ENCODE measurements at places on chromosomes 16 and 17.

GRCh38 chr16:927406-927805 is 43.4 kb downstream of the LMF1 start:
- no peak for DNase-seq

DNA sequence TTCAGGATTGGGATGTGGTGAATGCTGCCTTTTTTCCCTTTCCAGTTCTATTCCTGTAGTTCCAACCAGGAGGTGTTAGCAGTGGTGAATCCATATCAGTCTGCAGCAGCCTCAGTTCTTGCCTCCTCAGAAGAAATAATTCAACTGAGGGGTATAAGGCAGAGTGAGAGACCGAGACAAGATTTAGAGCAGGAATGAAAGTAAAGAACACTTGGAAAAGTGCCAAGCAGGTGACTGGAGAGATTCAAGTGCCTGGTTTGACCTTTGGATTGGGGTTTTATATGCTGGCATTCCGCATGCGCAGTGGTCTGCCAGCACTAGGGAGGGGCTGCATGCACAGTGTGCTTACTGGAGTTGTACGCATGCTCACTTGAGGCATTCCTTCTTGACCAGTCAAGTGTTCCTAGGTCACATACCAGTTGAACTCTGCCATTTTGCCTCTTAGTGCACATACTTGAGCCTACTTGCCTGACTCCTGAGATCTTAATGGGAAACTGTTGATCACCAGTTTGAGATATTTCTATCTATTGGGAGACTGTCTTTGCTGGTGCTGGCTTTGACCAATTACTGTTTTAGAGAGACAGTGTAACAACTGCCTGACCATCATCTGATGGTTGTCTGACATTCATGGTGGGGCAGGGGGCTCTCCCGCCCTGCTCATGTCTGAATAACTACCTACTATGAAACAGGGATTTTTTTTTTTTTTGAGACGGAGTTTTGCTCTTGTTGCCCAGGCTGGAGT is 680 bp upstream of the CCL15 start:
- DNase-seq: no peak

DNA sequence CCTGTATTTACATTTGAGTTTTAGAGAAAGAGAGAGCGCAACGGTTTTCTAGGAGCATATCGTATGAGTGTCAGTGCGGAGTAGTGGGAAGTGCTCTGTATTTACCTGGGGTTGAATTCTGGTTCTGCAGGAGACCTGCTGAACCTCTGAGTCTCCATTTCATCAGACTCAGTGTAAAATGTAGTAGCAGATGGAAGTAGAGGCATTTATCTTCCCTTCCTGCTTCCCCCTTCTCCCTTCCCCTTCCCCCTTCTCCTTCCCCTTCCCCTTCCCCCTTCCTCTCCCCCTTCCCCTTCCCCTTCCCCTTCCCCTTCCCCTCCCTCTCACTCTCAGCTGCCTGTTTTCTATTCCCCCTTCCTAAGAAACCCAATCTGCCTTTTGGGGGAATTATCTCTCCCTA is 426.9 kb downstream of the NPIPA7 start:
- DNase-seq: no peak

DNA sequence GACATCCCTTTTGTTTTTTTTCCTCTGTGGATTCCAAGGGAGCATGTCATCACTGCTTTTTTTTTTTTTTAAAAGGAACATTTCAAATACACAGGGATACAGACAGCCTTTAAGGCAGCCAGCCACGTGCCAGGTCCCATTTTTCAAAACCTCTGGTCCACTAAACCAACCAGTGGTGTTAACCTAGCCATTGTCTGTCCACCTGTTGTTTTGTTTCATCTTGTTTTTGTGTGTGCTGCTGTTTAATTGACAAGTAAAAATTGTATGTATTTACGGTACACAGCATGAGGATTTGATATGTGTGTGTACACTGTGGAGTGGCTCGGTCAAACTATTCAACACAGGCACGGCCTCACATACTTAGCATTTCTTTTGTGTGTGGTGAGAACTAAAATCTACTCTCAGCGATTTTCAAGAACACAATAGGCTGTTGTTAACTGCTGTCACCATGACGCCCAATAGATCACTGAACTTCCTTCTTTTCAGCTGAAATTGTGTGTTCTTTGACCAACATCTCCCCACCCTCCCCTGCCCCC is 19.2 kb downstream of the TMEM114 start:
- DNase-seq: peak; percentile 18

DNA sequence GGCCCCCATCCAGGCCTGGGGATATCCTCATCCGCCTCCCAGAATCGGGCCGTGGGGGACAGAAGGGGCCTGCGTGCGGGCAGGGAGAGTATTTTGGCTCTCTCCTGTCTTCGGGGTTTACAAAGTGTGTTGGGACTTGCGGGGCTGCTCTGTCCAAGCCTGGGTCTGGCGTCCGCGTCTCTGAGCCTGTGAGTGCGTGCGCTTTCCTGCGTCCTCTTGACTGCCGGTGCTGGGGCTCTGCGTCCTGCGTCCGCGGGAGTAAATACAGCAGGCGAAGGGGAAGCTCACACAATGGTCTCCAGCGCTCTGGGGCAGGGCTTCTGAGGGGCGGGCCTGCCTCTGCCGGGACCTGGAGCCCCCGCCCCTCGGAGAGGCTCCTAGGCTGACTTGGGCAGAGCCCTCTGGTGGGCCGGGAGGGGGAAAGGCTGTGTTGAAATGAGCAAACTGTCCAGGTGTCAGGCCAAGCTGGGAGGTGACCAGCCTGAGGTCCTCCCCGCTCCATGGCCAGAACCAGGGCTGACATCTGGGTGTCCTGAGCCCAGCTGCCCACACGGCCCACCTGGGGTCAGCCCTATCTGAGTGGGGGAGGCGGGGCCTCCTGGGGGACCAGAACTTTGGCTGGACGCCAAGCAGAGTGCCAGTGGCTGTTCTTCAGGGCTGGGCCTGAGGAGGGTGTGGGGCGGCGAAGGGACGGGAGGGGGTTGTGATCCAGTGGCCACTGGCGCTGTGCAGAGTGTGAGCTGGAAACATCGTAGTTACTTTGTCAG is 233.6 kb downstream of the SEC14L1 start:
- no peak for DNase-seq

- DNase-seq: no peak
Observed at GRCh38 chr17:78154903-78155811, 9.0 kb downstream of the C17orf99 start.

DNA sequence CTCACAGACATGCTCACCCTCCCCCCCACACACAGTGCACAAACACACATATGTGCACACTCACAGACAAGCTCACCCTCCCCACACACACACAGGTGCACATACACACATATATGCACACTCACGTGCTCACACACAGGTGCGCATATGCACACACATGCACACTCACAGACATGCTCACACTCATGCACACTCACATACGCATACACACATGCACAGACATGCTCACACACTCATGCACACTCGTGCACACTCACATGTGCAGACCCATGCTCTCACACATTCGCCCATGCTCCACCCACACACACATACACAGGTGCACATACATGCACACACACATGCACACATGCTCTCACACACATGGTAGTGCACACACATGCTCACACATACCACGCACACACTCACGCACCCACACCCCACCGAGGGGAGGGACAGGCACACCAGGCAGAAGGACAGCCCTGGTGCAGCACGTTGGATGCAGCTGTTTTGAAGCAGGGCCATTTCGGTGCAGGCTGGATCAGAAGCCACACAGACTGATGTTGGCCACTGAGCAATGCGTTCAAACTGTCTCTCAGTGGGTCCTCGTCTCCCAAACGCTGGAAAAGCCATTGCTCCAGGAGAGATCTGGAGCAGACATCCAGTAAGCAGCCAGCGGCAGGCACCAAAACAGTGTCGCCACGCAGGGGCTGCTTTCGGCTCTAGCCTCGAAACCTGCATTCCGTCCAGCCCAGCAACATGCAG is 86.2 kb upstream of the ZNF469 start:
- no peak for DNase-seq

GRCh38 chr16:75301804-75302203 is 50.4 kb upstream of the BCAR1 start:
- DNase-seq: no peak

- DNase-seq: no peak
Observed at GRCh38 chr16:52022177-52022576, 524.8 kb downstream of the TOX3 start.

DNA sequence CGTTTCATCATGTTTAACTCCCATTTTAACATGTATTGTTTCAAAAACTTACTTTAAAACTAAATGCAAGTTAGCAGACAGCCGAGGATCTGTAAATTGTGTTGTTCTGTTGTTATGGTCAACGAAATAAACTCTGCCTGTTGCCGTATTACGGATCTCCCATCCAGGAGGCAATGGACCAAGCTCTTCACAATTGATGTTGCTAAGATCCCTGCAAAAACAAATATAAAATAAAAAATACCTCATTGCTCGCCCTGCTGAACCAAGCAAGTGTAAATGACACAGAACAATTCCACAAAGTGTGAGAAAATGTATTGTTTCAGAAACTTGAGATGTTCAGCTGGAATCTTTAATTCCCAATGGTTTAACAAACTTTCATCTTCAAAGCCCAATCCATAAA is 65.0 kb downstream of the CEP95 start:
- no peak for DNase-seq

- DNase-seq: no peak
Observed at GRCh38 chr16:13902052-13902451, 17.9 kb upstream of the ERCC4 start.

Data from RPMI7951 (cell line).